ENCODE measurements at places on chromosomes 4 and X.

- no peak for DNase-seq
Measured at GRCh38 chr4:154164931-154165839, 326.4 kb downstream of the DCHS2 start.

- DNase-seq: peak; percentile 23
Measured at GRCh38 chr4:61336916-61337315, 136.8 kb downstream of the ADGRL3 start.

DNA sequence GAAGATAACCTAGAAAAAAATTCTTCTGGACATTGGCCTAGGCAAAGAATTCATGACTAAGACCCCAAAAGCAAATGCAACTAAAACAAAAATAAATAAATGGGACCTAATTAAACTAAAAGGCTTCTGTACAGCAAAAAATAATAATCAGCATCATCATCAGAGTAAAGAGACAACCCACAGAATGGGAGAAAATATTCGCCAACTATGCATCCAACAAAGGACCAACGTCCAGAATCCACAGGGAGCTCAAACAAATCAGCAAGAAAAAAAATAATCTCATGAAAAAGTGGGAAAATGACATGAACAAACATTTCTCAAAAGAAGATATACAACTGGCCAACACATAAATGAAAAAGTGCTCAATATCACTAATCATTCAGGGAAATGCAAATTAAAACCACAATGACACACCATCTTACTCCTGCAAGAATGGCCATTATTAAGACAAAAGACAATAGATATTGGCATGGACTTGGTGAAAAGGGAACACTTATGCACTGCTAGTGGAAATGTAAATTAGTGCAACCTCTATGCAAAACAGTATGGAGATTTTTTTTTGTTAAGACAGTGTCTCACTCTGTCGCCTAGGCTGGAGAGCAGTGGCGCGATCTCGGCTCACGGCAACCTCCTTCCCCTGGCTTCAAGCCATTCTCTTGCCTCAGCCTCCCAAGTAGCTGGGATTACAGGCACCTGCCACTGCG, 29.9 kb downstream of the ELF2 start:
- DNase-seq: no peak

- DNase-seq: no peak
Measured at GRCh38 chrX:56600141-56600540, 36.7 kb downstream of the UBQLN2 start.

GRCh38 chr4:176635372-176636261, 157.1 kb downstream of the VEGFC start:
- no peak for DNase-seq

DNA sequence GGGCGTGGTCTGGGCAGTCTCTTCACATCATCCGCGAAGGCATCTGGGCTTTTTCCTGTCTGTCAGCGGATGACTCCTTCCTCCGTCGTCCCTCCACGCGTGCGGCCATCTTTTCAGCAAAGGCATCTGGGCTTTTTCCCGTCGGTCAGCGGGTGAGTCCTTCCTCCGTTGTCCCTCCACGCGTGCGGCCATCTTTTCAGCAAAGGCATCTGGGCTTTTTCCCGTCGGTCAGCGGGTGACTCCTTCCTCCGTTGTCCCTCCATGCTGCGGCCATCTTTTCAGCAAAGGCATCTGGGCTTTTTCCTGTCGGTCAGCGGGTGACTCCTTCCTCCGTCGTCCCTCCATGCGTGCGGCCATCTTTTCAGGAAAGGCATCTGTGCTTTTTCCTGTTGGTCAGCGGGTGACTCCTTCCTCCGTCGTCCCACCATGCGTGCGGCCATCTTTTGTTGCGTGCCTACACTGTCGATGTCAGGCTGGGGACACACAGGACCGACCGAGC, 12.3 kb upstream of the TMEM271 start:
- no peak for DNase-seq

DNA sequence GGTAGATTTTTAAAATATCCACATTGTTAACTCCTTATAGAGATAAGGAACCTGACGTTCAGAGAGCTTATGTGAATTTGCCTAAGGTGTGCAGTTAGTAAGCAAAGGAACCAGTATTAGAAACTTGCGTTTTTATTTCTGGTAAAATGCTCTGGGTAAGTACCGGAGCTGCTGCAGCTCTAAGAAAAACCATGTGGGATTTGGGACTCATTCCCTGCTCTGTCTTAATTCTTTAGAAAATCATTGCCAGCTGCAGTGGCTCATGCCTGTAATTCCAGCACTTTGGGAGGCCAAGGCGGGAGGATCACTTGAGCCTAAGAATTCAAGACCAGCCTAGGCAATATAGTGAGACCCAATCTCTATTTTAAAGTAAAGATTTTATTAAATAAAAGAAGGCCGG, 5.8 kb downstream of the CCKAR start:
- DNase-seq: no peak

DNA sequence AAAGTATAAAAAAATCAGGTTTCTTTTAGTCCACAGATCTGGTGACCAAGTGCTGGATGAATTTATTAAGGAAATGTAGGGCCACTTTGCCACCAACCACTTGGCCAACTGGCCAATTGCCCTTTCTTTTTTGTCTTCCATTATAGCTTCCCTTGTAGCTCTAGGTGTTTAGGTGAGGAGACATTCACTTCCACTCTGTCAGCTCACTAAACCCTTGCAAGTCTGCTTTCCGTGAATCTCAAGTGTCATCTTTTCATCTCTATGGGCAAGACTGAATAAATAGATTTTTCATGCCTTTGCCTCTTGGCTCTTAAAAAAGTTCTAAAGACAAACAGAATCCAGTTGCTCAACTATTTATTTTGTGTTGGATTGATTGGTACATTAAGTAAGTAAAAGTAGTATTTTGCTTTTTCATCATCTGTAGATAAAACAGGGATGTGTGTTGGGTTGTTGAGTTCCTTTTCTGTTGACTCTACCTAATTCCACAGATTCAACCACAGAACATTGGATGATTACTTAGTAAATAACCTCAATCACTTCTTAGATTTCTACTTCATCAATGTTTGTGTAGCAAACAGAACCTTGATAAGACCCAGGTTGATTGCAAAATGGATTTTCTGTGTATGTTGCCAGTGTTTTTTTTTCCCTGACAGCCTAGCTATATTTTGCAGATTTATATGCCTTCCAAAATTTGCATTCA, 68.1 kb upstream of the GRXCR1 start:
- no peak for DNase-seq

GRCh38 chr4:158945529-158946108, 157.3 kb upstream of the RAPGEF2 start:
- no peak for DNase-seq

GRCh38 chr4:93303440-93303839, 525.1 kb upstream of the ATOH1 start:
- no peak for DNase-seq

GRCh38 chr4:8938137-8938536, 66.5 kb upstream of the HMX1 start:
- DNase-seq: no peak

DNA sequence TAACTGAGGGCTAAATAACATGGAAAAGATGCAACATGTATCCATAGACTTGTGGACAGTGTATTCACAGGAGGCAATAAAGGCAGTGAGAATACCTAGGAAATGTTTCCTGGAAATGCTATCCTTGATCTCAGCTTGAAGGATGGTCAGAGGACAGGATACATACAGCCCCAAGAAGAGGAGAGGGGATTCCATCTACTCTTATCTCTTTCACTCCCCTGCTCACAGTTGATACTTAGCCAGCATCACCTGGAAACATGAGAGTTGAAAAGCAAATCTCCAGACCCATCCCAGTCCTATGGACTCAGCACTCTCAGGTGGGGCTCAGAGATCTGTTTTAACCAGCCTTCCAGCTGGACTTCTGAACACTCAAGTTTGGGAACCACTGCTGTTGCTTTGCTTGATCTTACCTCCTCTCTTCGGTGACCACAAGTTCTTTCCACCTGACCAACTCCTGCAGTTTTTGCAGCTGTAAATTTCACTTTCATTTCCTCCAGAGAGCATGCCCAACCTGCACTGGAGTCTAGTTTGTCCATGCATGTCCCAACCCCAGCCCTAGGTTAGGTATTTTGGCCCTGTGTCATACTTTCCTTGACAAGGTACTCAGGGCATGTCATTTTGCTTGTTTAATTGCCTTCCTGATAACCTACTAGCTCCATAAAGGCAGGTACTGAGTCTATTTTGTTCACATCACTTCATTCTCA, 10.4 kb downstream of the RELL1 start:
- no peak for DNase-seq

DNA sequence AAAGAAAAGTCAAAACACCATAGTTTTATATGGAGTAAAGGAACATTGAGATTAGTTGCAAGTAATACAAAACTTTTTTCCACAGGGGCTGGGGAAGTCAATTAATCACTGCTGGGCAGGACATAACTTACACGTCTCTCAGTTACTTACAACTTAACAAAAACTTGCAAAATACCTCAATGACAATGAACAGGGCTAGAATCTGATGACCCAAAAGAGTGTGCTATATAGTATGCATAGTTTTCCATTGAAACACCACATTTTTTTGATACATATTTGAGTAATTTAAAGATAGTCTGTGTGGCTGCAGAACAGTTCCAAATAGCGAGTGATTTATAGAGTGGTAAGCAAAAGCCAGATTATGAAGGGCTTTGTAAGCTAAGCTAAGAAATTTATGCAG, 172.3 kb upstream of the TRPC5 start:
- DNase-seq: no peak

DNA sequence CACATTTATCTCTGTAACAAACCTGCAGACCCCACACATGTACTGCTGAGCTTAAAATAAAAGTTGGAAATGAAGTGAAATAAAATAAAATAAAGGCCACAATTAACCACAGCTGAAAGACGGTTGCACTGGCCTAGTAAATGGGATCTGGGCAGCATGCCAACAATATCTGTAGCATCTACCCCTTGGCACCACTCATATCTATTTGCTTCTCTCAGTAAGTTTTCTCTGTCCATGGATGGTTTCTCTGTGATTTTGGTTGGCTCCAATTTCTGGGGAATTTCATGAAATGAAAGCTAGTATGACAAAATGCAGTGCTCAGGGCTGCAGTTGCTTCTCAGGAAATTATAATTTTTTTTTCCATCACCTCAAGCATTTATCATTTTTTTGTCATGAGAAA, 172.0 kb upstream of the IL15 start:
- DNase-seq: no peak

DNA sequence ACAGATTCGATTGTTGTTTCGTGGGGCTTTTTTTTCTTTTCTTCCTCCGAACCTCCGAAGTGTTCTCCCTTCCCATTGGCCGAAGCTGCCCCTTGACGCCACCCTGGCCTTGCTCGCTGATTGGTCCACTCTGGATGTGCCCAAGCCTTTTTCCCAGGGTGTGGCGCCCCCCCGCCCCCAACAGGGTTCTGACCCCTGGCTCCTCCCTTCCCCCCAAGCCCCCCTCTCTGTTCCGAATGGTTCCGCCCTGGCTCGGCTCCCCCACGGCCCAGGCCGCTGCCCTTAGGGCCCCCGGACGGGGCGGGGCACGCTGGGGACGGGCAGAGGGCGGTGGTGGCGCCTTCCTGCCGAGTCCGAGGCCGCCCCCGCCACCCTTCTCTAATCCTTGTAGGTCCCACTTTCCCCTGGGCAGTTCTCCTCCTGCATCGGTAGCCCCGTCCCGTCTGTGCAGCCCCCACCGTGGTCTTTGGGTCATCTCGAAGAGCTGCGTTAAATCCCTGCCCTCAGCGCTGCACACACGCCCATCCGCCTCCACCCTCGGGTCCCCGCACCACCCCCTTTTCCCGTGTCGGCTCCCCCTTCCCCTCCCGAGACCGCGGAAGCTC, 25.5 kb downstream of the UTP14A start:
- DNase-seq: peak; percentile 84

GRCh38 chr4:47160095-47160494, 128.7 kb downstream of the GABRB1 start:
- DNase-seq: no peak

DNA sequence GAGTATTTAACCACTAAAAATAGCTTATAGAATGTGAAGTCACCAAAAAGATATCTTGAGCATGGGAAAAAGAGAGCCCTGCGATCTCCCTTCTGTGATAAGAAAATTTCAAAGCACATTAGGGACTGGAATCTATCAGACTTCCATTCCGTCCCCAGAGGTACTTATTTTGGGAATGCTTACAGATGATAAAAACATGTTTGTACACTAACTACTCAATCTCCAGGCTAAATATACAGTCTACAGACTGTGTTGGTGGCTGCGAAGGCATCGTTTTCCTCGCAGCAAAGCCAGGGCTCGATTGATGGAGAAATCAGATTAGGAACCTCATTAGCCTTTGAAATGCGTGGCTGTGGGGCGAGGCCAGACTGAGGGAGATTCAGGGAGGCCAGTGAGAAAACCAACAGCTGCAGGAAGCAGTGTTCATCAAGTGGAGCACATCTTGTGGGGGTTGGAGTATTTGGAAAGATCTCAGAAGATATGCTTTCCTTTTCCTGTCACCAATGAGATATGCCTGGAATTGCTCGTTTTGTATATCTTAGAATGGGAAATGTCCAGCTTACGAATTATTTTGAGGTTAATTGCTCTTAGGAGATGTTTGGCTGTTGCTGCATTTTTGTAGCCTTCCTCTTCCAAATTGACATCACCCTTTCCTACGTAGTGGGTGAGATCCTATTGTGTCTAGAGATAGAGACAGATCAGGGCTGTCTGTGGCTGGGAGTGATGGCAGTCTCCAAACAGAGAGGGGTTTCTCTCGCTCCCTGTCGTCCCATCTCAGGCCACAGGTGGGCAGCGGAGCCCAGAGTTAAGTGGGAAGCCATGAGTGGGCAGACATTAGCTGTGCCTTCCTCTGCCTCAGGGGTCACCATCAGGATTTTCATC, 224.9 kb upstream of the FAT1 start:
- peak; percentile 56 for DNase-seq

DNA sequence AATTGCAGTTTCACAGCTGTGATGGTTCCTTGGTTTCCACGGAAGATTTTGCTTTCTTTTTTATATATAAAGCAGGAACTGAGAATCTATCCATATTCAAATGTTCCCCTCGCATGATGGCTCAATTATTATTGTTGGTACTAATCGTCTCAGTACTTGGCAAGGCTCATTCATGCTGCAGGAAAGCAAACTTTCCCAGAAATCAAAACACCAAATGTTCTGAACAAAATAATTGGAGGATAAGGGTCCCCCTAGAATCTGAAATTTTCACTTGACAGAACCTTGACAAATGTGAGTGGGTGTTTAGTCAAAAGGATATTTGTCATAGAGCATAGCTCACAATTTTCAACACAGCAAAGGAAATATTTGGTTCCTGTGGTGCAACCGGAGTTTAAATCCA, 1598.6 kb upstream of the PCDH7 start:
- no peak for DNase-seq

DNA sequence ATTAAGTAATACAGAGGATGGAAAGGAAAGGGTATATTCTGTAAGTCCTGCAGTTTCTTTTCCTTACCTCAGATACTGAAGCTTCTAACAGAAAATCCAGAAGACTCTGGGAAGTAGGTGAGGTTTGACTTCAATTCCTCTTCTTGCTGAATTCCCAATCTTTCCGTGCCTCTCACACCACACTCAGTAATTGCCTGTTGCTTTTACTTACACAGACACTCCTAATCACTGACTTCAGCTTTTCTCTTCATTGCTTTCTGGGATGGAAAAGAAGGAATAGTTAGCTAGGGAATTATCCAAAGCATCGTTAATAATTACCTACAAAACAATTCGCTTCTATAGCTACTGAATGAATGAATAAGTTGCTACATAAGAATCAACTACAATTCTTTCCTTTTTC, 163.6 kb downstream of the FBXO8 start:
- no peak for DNase-seq

GRCh38 chr4:68490826-68491457, 43.7 kb downstream of the TMPRSS11E start:
- DNase-seq: no peak
